ENCODE measurements at places on chromosomes 16 and 17.

DNA sequence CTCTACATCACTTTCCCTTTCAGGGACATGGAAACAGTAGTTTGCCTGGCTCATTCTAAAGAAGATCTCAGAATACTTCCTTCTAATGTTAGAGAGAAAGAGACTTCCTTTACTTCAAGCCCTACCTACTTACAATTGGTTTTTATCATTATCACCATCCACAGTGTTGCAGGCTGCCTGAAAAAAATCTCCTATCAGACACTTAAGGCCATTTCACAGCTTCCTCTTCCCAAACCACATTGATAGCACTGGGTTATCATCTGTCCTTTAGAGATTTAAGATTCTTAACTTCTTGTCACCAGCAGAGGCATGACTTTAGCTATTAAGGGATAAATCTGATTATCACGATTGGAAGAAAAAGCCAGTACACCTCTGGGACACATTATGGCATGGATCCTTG is 178.5 kb upstream of the TBX2 start:
- DNase-seq = no peak

- no peak for DNase-seq
These were observed 78.8 kb downstream of the WIPI1 start for GRCh38 chr17:68378268-68379176.

DNA sequence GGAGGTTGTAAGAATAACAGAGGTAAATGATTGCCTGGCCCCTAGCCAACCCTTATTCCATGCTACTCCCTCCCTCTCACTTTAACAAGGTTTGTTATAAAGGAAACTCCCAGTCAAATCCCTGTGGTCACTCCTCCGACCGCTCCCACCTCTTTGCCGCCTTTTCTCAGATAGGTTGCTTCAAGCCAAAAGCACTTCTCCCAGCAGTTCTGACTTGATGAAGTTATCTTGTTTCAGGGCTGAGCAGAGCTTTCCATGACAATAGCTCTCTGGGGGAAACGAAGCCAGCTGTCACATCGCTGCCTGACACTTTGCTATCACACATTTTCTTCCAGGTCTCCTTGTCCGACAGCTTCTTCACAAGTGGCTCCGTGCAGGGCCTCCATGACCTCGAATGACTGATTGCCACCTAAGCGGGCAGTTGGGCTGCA is 278.6 kb downstream of the HAPSTR1 start:
- DNase-seq = no peak

DNA sequence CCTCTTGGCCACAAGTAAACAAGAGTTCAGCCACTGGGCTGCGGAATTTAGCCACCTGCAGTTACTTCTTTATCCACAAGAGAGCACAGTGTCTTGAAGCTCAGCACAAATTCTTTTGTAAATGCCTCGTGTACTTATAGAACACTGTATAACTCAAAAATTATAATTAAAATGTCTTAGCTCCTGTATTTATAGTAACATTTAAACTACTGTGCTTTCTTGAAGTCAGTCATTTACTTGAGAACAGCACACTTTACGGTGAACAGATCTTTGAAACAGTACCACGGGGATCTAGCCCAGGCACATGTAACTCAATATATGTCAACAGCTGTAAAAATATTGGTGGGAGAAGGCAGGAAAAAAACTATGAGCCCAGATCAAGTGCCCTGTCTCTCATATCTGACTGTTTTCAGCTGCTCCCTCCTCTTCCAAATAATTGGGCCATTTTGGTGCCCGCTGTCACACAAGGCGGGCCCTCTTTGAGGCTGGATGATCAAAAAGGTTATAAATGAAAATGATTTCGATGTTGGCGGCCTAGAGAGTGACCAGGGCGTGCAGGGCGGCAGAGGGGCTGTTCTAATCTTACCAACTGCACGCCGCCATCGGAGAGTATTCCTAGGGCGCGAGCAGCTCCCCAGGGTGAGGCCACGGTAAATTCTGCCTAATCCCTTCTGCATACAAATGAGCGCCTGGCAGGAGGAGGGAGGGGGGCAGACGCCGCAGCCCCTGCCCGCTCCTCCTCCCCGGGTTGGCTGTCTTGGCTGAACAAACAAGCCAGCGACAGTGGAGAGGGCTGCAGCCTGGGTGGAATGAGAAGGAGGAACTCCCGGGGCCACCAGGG is 183.2 kb downstream of the C16orf78 start:
- DNase-seq = no peak

DNA sequence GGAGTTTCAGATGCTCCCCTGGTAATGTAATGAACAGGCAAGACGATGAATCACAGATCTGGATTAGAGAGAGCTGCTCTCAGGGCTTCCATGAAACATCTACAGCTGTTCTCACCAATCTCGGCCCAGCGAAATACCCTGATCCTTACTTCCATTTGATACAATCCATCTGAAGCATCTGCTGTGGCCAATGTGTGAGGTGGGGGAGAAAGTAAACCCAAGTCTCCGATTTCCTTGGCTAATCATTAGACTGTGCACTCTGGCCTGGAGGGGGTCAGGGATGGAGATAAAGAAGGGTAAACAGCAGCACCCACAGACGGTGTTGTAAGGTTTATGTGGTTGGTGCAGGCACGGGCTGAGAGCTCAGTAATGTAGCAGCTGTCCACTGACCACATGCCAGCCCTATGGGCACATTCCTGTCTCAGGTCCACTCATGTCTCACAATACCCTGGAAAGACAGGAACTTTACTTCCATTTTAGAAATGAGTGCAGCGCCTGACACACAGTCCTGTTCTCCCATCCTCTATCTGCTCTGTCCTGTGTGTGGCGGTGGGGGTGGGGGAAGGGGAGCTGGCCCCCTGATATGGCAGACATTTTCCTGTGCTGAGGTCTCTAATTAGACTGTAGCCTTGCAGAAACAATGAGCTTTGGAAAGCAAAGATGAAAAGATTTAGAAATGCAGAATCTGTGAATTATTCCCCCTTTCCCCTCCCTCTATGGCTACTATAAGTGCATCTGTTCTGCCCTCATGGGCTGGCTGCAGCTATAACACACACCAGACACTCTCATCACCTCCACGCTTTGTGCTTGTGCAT is 48.3 kb upstream of the ERN1 start:
- DNase-seq = no peak

DNA sequence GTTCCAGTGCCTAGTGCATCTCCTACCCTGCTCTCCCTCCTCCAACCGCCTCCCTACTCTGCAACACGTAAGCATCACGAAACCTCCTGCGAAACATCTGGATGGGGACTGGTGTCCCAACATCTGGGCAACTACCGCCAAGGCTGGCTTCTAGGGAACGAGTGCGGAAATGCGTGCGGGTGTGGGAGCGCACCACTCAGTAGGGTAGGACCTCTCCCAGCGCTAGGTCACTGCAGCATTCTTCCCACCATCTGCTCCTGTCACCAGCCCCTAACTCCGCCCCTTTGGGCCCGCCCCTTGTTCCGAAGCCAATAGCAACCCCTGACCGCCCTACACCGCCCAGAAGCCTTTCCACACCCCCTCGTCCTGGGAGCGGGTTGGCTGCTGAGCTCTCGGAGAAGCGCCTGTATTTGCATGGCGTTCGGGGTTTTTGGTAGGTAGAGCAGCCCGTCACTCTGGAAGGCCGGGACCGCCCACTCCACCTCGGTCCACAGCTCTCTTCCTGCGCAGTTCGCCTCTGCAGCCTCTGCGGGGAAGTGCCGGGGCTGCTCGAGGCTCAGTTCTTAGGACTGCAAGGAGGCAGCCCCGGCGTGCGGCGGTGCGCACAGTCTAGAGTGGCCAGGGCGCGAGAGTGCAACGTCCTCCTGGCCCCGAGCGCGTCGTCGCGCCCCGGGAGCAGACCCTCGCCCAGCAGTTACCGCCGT is at the start of gene HS3ST3B1:
TSS of gene HS3ST3B1 (plus strand) at position 507 of the 704 bp plus-strand sequence. CDS start 438 bp downstream, outside the sequence.
- DNase-seq = peak; percentile 100

DNA sequence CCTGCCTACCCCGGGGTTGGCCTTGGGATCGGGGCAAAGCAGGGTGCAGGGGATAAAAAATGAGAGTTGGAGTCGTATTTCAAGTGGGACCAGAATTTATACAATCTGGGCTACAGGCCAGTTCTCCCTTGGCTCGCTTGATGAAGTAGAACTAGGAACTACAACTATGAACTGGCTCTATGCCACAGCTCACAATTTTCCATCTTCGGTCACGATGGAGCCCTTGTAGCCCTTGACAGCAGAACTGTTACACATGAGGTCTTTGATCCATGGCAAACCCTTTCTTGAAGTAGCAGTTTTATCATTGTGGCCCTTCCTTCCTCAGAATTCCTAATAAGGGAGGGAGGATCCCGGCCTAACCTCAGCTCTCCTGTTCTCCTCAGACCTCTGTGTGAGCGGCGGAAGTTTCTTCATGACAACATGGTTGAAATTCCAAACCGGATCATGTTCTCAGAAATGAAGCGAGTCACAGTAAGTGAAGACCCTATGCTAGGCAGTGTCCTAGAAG is 17.1 kb downstream of the LIG3 start:
- DNase-seq = no peak

Measured in T-helper 2 cell (primary cell).